CD4-positive, alpha-beta T cell (primary cell): ENCODE measurements at places on chromosomes 4 and X.
A peak's percentile ranks its signal among the peaks of the same experiment; 100 is the strongest.

DNA sequence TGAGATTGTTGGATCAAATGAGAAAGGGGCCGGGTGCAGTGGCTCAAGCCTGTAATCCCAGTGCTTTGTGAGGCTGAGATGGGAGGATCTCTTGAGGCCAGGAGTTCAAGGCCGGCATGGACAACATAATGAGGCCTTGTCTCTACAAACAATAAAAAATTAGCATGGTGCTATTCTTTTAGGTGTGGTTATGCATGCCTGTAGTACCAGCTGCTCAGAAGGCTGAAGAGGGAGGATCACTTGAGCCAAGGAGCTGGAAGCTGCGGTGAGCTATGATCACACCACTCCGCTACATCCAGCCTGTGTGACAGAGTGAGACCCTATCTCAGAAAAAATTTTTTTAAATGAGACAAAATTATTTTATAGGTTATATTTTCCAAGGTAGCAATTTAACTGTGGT lies 49.7 kb upstream of the TMEM150C start:
- DNase-seq = no peak

DNA sequence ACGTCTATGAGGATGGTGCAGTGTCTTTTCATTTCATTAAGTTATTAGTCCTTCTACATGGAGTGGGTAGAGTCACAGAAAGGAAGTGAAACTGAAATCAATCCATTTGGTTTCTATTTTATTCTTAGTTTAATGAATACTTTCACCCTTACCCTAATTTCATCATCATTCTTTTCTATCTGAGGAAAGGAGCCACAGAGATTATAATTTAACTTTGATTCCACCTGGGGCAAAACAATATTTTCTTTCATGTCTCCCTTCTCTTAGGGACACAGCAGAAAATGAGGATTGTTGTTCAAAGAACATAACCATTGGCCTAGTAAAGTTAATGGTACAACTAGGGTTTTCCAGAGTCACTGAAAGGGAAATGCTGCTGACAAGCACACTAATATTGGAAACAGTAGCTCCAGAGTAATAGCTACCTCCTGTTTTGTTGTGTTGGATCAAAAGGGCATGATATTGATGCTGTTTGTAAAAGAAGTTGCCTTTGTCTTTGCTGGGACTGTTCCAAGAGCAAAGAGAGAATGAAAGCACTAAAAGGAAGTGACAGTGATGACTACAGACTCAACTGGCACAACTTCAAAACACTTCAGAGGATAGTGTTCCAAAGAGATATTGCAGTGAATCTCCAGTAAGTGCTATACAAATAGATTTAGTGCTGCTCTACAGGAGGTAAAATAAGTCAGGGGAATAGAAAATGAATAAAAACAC lies 247.1 kb upstream of the PITX2 start:
- no peak for DNase-seq

GRCh38 chr4:172928347-172928746 lies 240.3 kb upstream of the GALNT7 start:
- DNase-seq = no peak

GRCh38 chr4:3307486-3307885 lies 14.7 kb downstream of the RGS12 start:
- peak; percentile 20 for DNase-seq

- no peak for DNase-seq
Observed at GRCh38 chrX:14616836-14617235, 87.5 kb downstream of the GLRA2 start.

DNA sequence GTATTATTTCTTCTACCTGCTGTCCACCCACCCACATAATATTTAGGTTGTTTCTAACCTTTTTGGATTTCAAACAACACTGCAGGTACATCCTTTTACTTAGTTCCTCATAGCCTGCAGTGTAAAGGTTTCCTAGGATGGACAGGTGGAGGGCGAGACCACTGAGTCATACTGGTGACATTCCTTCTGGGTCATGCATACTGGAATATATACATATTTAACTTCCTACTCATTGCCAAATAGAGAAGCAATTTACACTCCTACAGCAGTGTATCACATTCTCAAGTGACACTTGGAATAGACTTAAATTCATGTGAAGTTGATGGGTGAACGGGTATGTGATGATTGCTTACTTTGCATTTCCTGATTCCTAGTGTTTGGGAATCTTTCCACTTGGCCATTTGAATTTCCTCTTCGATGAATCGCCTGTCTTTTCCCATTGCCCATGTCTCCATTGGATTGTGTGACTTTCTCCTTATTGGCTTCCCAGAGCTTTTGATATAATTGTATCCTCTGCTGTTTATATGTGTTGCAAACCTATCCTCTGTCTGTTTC lies 8.2 kb upstream of the PPP2R2C start:
- DNase-seq = no peak

DNA sequence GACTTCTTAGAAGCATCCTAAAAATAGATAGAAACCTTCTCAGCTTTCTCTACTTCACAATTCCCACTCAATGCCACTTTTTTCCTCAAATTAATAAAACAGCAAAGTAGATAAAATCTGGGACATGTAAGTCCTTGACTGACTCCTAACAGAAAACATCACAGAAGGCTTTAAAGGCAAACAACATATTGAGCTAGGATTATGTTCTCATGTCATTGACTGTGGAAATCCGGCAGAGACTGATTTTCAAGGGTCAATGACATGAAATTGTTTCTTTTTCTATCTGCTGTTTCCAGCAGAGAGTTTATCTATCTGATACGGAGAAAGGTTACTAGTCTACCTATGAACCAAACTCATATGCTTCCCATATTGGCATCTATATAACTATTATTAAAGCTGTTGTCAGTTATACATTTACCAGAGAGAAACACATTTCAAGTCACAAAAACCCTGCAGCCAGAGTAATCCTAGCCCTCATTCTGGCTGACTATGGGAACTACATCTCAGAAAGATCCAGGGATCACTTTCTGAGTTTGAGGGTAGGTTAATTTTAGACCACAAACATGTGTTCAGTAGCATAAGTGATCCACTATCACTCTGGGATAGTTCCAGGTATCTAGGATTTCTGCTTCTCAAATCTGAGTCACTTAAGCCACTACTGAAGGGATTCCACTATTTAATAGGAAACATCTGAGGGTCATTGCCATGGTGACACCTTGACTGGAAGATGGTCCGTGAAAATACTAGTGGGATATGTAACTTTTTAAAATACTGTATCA lies 147.6 kb downstream of the PPP3CA start:
- DNase-seq = no peak

GRCh38 chrX:12139934-12140611 lies 1.8 kb downstream of the FRMPD4 start:
- DNase-seq = no peak

GRCh38 chr4:155442267-155443105 lies 65.7 kb upstream of the MAP9 start:
- peak; percentile 43 for DNase-seq

- DNase-seq = no peak
Observed at GRCh38 chr4:73311428-73311827, 52.8 kb upstream of the ANKRD17 start.
